ENCODE measurements at places on chromosomes 5 and 9. TPM values are rescaled to one million over a fixed set of nuclear protein-coding genes. Genes with fewer than 3 reads are reported as not detected.
A peak's percentile ranks its signal among the peaks of the same experiment; 100 is the strongest.

DNM1 gene
- total RNA-seq, result 0.37 TPM

GRCh38 chr5:38853753-38854470, 8.1 kb downstream of the OSMR start:
- no peak overlapping the region for H3K4me3 ChIP-seq
- H3K36me3 ChIP-seq, result no peaks in the 10 kb centered on the region
- H3K4me1 ChIP-seq, result no peaks in the 10 kb centered on the region
- H3K27ac ChIP-seq, result no peak overlapping the region
- DNase-seq, result no peak

HTR1A gene
- total RNA-seq, result not detected

DNA sequence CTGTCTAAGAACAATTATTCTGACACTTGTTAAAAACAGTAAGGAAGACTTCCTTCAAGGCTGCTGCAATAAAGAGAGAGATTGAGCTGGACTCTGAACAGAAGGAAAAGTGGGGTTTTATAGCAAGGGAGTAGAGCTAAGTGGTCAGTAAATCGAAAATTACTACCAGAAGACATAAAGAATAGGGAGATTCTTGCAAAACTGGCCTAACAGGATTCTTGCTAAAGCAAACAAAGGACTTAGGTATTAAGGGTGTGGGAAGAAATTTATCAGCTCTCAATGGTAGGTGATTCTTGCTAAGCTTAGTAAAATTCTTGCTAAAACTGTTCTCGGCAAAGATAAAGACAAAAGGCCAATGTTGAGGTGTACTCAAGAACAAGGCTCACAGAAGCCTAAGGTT, 300.5 kb downstream of the SLCO4C1 start:
- no peak for DNase-seq
- H3K27me3 ChIP-seq, result no peaks in the 10 kb centered on the region
- no peak overlapping the region for H3K4me3 ChIP-seq
- H3K27ac ChIP-seq, result no peak overlapping the region
- H3K4me1 ChIP-seq, result no peaks in the 10 kb centered on the region

INSL4 gene
- total RNA-seq, result not detected

DNA sequence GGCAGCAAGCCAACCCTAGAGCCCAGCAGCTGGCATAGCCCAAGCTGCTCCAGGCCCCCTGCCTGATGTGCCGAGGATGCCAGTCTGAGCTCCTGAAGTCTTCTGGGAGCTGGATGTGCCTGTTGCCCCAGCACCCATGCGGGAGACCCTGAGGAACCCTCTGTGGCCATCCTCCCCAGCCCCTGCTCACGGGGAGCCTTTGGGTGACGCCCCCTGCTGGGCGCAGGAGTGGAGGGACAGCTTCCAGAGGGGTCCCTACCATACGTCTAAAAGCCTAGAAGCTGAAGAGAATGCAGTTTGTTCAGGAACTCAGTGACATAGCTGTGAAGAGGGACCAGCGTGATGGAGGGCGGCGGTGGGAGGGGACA, 33.1 kb upstream of the MVB12B start:
- no peaks in the 10 kb centered on the region for H3K4me1 ChIP-seq
- no peaks in the 10 kb centered on the region for H3K27me3 ChIP-seq
- H3K27ac ChIP-seq, result no peak overlapping the region
- no peaks in the 10 kb centered on the region for H3K36me3 ChIP-seq

- no peak for DNase-seq
- no peak overlapping the region for H3K27ac ChIP-seq
- no peaks in the 10 kb centered on the region for H3K27me3 ChIP-seq
- no peaks in the 10 kb centered on the region for H3K4me1 ChIP-seq
- H3K4me3 ChIP-seq, result no peak overlapping the region
Measured at GRCh38 chr5:4700069-4700468, 440.1 kb upstream of the ADAMTS16 start.

PCDHGA1 gene
- not detected for total RNA-seq

DNA sequence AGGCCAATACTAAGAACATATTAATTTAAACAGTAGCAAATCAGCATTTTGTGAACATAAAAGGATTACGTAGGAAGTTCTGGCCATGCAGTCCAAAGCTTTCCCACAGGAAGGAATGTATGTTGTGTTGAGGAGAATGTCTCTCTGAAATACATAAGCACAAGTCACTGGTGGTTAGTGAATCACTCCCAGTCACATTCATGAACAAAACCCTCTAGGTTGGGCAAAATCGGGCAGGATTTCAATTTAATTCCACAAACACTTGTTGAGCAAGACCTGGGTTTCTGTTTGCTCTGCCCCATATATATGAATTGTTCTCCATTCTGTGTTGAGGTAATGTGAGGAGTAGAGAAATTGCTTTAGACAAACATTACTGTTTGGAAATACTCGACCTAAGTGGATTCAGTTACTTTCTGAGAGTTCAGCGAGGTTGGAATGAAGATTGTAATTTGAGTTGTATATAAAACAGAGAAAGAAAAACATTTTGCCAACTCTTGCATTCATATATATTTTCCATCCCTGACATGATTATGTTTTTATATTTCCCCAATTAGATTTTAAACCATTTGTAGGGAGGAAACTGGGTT, 127.6 kb upstream of the RPS23 start:
- no peak overlapping the region for H3K4me3 ChIP-seq
- H3K27ac ChIP-seq, result no peak overlapping the region
- no peaks in the 10 kb centered on the region for H3K36me3 ChIP-seq
- no peaks in the 10 kb centered on the region for H3K27me3 ChIP-seq
- DNase-seq, result no peak
- no peaks in the 10 kb centered on the region for H3K4me1 ChIP-seq

GRCh38 chr9:129610213-129610472, 10.8 kb downstream of the C9orf50 start:
- H3K36me3 ChIP-seq, result no peaks in the 10 kb centered on the region
- DNase-seq, result no peak
- peaks cover 16% of the 10 kb centered on the region for H3K4me1 ChIP-seq
- H3K27me3 ChIP-seq, result no peaks in the 10 kb centered on the region

GRCh38 chr9:120486347-120486746, 93.6 kb downstream of the CDK5RAP2 start:
- no peak for DNase-seq
- no peak overlapping the region for H3K27ac ChIP-seq
- no peaks in the 10 kb centered on the region for H3K4me1 ChIP-seq

DNA sequence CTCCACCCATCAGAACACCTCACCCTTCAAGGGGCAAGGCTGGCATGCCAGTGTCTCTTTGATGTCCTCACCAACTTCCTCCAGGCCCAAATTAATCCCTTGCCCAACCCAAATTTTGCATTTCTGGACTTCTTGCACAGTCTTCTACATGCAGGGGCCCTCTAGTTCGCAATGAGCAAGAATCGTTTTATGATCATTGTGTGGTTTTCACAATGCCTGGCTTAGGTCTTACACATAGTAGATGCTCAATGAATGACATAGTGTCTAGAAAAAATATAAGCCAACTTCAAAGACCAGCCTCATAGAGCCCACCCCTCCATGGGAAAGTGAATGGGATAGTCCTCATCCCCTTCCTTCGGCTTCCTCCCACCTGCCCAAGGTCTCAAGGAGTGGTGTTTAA, 9.8 kb upstream of the ESM1 start:
- H3K36me3 ChIP-seq, result no peaks in the 10 kb centered on the region
- H3K27me3 ChIP-seq, result no peaks in the 10 kb centered on the region
- no peak for DNase-seq
- H3K4me1 ChIP-seq, result peaks cover 6% of the 10 kb centered on the region

CDH18 gene
- not detected for total RNA-seq

C5 gene
- 1.5 TPM for total RNA-seq

- H3K27me3 ChIP-seq, result no peaks in the 10 kb centered on the region
- H3K4me1 ChIP-seq, result peaks cover 57% of the 10 kb centered on the region
- peaks cover 21% of the 10 kb centered on the region for H3K36me3 ChIP-seq
- DNase-seq, result no peak
- H3K27ac ChIP-seq, result peak overlapping the region; percentile 46
- no peak overlapping the region for H3K4me3 ChIP-seq
Measured at GRCh38 chr9:20570756-20571155, 51.5 kb downstream of the MLLT3 start.

DNA sequence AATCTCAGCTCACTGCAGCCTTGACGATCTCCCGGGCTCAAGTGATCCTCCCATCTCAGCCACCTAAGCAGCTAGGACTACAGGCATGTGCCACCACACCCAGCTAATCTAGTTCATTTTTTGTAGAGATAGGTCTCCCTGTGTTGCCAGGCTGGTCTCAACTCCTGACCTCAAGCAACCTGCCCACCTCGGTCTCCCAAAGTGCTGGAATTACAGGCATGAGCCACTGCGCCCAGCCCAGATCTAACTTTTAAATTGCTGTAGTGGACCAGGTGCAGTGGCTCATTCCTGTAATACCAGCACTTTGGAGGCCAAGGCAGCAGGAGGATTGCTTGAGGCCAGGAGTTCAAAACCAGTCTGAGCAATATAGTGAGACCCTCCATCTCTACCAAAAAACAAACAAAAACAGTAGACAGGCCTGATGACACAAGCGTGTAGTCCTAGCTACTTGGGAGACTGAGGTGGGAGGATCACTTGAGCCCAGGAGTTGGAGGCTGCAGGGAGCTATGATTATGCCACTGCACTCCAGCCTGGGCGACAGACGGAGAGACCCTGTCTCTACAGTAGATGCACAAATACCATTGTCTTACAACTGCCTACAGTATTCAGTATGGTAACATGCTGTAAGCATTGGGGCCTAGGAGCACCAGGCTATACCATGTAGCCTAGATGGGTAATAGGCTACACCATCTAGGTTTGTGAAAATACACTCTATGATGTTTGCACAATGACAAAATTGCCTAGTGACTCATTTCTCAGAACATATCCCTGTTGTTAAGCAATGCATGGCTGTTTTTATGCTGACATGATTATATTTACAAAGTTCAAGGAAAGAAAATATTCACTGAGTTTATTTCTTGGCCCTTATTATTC, 1.5 kb upstream of the SIT1 start:
- DNase-seq, result no peak
- peak overlapping the region; percentile 70 for H3K27ac ChIP-seq
- peak overlapping the region; percentile 92 for H3K4me3 ChIP-seq

DNA sequence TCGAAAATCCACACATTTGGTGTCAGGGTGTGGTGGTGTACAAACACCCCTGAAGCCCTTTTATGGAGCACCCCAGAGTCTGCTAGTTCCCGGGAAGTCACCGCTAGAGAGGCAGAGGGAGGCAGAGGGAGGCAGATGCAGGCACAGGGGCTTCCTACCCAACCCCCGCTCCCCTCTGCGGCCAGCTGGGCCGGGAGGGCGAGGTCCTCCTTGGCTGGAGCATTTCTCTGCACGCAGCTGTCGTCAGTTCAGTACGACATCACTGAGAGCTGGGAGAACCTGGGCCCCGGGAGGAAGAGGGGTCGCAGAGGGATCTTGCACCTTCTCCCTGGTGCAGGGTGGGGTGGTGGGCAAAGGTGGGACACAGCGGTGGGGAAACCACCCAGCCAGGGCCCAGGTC, 15.8 kb upstream of the UBAC1 start:
- H3K36me3 ChIP-seq, result no peaks in the 10 kb centered on the region
- H3K4me1 ChIP-seq, result peaks cover 11% of the 10 kb centered on the region
- H3K4me3 ChIP-seq, result no peak overlapping the region
- H3K27me3 ChIP-seq, result no peaks in the 10 kb centered on the region
- DNase-seq, result no peak

DNA sequence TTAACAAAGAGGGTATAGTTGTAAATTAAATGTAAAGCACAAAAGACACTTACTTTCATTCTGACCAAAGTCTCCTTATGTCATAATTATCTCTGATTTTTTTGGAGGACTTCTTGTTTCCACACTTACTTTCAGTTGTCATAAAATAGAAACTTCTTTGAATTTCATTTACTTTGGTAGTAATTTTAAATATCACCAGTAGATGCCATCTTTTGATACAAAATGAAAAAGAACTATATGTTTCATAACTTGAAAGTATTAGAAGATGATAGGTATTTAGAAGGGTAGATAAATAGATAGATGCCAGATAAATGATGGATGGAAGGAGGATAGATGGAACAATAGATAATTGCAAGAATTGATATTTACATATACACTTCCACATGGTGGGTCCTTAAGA, 1865.3 kb upstream of the CDH9 start:
- H3K36me3 ChIP-seq, result no peaks in the 10 kb centered on the region
- H3K4me1 ChIP-seq, result no peaks in the 10 kb centered on the region
- no peak for DNase-seq
- no peaks in the 10 kb centered on the region for H3K27me3 ChIP-seq
- no peak overlapping the region for H3K27ac ChIP-seq

DNA sequence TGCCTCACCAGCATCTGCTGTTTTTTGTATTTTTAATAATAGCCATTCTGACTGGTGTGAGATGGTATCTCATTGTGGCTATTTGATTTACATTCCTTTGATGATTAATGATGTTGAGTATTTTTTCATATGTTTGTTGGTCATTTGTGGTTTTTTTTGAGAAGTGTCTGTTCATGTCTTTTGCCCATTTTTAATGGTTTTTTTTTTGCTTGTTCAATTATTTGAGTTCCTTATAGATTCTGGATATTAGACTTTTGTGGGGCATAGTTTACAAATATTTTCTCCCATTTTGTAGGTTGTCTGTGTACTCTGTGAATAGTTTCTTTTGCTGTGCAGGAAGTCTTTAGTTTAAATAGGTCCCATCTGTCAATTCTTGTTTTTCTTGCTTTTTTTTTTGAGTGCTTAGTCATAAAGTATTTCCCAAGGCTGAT, 148.1 kb downstream of the NPR3 start:
- H3K27me3 ChIP-seq, result no peaks in the 10 kb centered on the region
- DNase-seq, result no peak
- no peaks in the 10 kb centered on the region for H3K36me3 ChIP-seq
- H3K27ac ChIP-seq, result no peak overlapping the region

GRCh38 chr5:32646061-32646969, 61.0 kb downstream of the SUB1 start:
- no peak overlapping the region for H3K4me3 ChIP-seq
- no peaks in the 10 kb centered on the region for H3K36me3 ChIP-seq
- H3K4me1 ChIP-seq, result peaks cover 3% of the 10 kb centered on the region
- H3K27me3 ChIP-seq, result no peaks in the 10 kb centered on the region

SAXO1 gene
- total RNA-seq, result not detected

GRCh38 chr5:161105525-161105924, 253.5 kb upstream of the ATP10B start:
- no peak for DNase-seq
- H3K4me3 ChIP-seq, result no peak overlapping the region
- peaks cover 5% of the 10 kb centered on the region for H3K27me3 ChIP-seq
- no peaks in the 10 kb centered on the region for H3K4me1 ChIP-seq
- H3K36me3 ChIP-seq, result no peaks in the 10 kb centered on the region
- H3K27ac ChIP-seq, result no peak overlapping the region

- peak overlapping the region; percentile 27 for H3K4me3 ChIP-seq
- H3K27ac ChIP-seq, result no peak overlapping the region
Measured at GRCh38 chr9:98326459-98327248, 71.2 kb upstream of the TBC1D2 start.

- no peaks in the 10 kb centered on the region for H3K4me1 ChIP-seq
- H3K27me3 ChIP-seq, result peaks cover 11% of the 10 kb centered on the region
- H3K4me3 ChIP-seq, result no peak overlapping the region
- DNase-seq, result no peak
- no peaks in the 10 kb centered on the region for H3K36me3 ChIP-seq
- H3K27ac ChIP-seq, result no peak overlapping the region
Measured at GRCh38 chr5:7941692-7942091, 72.7 kb downstream of the MTRR start.

PCA3 gene
- not detected for total RNA-seq

NEUROG1 gene
- total RNA-seq, result not detected

GRCh38 chr9:110532908-110533665, 46.5 kb downstream of the SVEP1 start:
- no peak overlapping the region for H3K27ac ChIP-seq
- H3K4me3 ChIP-seq, result no peak overlapping the region
- H3K4me1 ChIP-seq, result no peaks in the 10 kb centered on the region
- no peaks in the 10 kb centered on the region for H3K36me3 ChIP-seq
- peaks cover 5% of the 10 kb centered on the region for H3K27me3 ChIP-seq
- DNase-seq, result no peak

Measured in activated naive CD8-positive, alpha-beta T cell treated with anti-CD3 and anti-CD28 coated beads for 36 hours (primary cell).